M059J (cell line): ENCODE measurements at places on chromosomes 4 and X.
A peak's percentile ranks its signal among the peaks of the same experiment; 100 is the strongest.

- DNase-seq = peak; percentile 20
Measured at GRCh38 chr4:139253713-139254112, 26.3 kb downstream of the MGARP start.

DNA sequence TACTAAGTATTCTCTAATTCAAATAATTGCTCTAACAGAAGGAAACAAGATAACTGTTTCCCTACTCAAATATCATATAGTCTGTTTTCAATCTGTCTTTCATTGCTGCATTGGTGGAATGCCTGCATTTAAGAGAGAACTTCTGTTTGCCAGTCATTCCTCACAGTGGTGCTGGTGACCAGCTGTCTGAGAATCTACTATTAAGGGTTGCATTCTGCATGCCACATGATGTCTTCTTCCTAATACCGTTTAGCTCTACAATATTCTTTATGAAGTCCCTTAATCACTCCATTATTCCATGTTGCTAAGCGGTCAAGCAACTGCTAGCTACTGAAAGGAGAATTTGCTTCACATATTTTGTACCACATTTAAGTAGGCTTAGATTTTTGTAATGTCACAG is 167.1 kb upstream of the CENPE start:
- DNase-seq = no peak

GRCh38 chr4:11416071-11416766 is 12.5 kb downstream of the HS3ST1 start:
- DNase-seq = no peak

GRCh38 chr4:142386856-142387255 is 459.2 kb downstream of the INPP4B start:
- DNase-seq = no peak

DNA sequence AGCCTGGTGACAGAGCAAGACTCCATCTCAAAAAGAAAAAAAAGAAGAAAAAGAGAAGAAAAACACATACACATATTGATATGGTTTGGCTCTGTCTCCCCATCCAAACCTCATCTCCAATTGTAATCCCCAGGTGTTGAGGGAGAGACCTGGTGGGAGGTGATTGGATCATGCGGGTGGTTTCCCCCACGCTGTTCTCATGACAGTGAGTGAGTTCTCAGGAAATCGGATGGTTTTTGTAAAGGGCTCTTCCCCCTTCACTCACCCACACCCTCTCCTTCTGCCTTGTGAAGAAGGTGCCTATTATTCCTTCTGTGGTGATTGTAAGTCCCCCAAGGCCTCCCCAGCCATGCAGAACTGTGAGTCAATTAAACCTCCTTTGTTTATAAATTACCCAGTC is 68.4 kb downstream of the LDB2 start:
- no peak for DNase-seq

DNA sequence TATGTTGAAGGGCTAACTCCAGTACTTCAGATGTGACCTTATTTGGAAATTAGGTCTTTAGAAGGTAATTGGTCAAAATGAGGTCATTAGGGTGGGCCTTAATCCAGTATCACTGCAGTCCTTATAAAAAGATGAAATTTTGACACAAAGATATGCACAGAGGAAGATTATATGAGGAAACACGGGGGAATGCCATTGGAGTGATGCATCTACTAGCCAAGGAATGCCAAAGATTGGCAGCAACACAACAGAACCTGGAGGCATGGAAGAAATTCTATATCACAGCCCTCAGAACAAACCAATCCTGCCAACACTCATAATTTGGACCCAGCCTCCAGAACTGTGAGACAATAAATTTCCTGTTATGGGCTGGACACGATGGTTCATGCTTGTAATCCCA is 17.6 kb downstream of the TRIM61 start:
- DNase-seq = peak; percentile 91

- no peak for DNase-seq
Measured at GRCh38 chrX:134760650-134761049, 102.4 kb upstream of the PLAC1 start.
